H4 (cell line): ENCODE measurements at places on chromosomes 5 and 9.

DNA sequence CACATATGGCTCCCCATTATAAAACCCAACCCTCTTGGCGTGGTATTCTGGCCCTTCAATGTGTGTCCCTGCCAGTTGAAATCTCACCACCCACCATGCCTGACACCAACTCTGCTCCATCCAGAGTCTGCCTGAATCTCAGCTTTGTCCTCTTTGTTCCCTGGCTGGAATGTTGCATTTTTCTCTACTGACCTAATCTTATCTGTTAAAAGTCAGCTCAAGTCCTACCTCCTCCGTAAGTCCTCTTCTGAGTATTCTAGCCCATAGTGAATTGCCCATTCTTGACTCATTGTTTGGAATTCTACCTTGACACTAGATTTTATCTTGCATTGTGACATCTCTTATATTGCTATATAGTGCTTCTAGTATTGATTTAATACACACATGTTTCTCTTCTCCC is 207.1 kb upstream of the VLDLR start:
- no peak for DNase-seq

DNA sequence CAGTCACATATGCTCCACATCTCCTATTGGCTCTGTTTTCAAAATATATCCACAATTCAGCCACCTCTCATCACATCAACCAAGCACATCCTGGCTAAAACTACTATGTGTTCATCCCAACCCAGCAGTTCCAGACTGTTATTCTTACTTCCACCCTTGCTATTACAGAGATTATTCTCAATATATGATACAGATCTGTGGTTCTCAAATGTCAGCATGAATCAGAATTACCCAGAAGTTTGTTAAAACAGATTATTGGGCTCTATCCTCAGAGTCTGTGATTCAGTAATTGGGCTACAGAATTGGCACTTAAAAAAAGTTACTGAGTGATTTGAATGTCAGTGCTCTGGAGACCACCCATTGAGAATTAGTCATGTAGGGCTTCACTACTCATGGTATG is 78.8 kb upstream of the IZUMO3 start:
- no peak for DNase-seq

GRCh38 chr9:14173713-14174112 is 140.2 kb downstream of the NFIB start:
- no peak for DNase-seq

- DNase-seq: no peak
Measured at GRCh38 chr9:89022001-89022759, 30.9 kb downstream of the S1PR3 start.

GRCh38 chr5:137498736-137499505 is at the start of gene SPOCK1:
Gene SPOCK1 (minus strand): TSS chr5:137499326.
- peak; percentile 73 for DNase-seq

DNA sequence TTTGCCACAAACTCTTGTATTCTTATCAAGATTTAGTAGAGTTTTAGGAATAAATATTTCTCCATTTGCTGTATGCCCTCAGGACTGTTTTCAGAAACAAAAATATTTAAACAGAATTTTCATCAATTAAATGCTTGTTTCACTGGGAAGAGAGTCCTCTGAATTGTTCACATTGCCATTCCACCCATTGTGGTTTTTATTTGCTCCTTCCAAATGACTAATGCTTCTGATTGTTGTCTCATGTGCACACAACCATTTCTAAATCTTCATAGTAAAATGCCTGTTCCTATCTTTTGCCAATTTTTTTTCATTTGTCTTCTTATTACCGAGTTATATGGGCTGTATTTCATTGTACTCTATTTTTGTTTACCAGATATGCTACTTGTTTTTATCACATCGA is 10.6 kb downstream of the MARCOL start:
- DNase-seq: no peak

- no peak for DNase-seq
Measured at GRCh38 chr5:62149879-62150278, 156.1 kb upstream of the KIF2A start.

GRCh38 chr9:124218438-124218982 is 39.2 kb upstream of the NEK6 start:
- DNase-seq: peak; percentile 60

DNA sequence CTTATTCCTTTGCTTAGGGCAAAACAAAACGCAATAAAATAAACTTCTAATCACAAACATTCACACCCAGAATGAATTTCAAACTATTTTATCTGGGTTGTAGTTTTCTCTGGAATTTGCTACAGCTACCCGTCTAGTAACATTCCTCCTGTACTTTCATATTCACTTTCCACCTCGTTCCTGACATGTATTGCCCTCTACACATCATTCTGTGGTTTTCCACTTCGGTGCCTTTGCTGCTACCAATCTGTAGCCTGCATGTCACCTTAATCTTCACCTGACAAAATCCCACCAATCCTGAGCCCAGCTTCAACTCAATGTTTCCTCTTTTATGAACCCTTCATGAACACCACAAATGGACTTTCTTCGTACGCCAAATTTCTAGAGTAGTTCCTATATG is 694.1 kb upstream of the C9orf72 start:
- DNase-seq: no peak

DNA sequence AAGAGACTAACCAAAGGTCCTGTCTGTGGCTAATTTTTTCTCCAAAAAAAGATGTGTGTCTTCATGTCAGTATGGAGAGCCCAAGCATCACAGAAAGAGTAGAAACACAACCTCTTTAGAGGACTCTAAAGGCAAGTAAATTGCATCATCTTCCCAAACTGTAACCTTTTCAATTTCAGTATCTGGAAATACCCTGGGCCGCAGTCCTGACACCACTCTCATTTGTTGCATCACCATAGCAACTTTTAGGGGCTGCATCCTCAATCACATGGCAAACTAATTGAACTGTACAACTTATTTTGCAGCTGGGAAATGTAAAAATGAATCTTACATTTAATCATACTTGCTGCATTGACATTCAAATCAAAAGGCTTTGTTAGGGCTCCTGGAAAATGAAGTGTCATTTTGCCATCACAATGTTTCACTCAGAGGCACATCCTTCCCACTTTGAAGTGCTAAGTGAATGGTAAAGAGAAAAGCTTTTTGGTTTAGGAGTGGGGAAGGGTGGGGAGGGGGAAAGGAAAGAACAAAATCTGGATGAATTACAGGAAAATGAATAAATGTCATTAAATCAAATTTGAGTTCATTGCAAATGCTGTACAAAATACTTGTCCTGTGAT is 60.6 kb upstream of the GRIA1 start:
- DNase-seq: no peak

- DNase-seq: no peak
Measured at GRCh38 chr9:134252084-134252830, 74.0 kb upstream of the RXRA start.

- peak; percentile 68 for DNase-seq
Measured at GRCh38 chr9:124660341-124660801, 110.7 kb downstream of the NR6A1 start.
